ENCODE measurements at places on chromosomes 16 and 17. TPM values are rescaled to one million over a fixed set of nuclear protein-coding genes. Genes with fewer than 3 reads are reported as not detected.

DNA sequence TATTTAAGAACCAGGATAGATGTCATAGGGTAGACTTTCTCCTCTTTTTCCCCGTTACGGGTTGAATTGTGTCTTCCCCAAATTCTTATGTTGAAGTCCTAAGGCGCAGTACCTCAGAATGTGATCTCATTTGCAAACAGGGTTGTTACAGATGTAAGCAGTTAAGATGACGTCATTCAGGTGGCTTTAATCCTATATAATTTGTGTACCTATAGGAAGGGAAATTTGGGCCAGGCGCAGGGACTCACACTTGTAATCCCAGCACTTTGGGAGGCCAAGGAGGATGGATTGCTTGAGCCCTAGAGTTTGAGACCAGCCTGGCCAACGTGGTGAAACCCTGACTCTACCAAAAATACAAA, 99.5 kb upstream of the DHX40 start:
- DNase-seq: no peak

DNA sequence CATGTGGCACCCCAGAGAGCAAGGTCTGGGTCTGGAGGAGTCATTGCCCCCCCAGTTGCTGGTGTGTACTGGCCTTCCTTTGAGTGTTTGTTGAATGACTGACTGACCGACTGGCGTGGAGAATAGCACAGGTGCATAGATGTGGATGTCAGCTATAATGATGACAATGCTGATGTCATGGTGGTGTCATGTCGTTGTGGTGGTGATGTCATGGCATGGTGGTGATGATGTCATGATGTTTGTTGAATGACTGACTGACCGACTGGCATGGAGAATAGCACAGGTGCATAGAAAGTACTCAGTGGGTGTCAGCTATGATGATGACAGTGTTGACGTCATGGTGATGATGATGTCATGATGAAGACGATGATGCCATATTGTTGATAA, 22.1 kb downstream of the TMEM114 start:
- DNase-seq: no peak

DNA sequence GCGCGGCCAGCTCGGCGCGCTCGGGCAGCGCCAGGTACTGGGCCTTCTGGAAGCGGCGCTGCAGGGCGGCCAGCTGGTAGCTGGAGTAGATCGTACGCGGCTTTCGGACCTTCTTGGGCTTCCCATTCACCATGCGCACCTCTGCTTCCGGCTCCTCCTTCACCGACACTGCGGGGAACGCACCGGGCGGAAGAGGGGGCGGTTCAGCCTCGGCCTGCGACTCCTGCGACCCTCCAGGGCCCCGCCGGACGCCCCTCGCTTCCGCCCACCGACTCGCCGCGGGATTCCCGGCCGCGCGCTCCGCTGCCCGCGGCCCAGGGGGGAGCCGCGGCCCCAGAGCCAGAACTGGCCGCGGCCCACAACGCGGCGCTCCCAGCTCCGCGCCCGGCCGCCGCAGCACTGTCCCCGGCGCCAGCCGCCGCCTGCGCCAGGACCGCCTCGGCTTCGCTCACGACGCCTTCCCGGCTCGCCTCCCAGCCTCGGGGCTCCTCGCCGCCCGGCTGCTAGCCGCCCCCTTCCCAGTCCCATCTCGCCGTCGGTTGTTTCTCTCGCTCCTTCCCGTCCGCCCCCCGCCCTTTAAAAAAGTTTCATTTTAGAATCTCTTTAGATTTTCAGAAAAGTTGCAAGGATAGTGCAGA, 1.5 kb downstream of the DLX3 start:
- DNase-seq: no peak

DNA sequence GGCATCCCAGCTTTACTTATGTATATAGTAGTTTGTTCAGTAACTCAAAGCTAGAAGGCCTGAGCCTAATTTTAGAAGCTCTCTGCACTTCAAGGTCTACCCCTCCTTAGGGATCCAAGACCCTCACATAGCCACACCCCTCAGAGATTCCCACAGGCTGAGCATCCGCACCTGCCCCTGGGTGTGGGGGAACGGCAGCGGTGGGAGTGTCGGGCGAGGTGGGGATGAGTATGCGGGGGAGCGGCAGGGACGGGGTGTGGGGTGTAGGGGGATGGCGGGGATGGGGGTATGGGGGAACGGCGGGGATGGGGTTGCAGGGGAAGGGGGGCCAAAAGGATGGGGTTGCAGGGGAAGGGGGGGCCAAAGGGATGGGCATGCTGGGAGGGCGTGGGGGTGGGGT, 24.9 kb upstream of the BEAN1 start:
- DNase-seq: no peak

CXCL16 gene
- polyA plus RNA-seq: 3.8 TPM

SAMD14 gene
- 4.0 TPM for polyA plus RNA-seq

Data from muscle of arm (tissue), 14 donors.